ENCODE measurements at places on chromosomes 6 and 20. TPM values are rescaled to one million over a fixed set of nuclear protein-coding genes. Genes with fewer than 3 reads are reported as not detected.

Gene PSORS1C2
- total RNA-seq = not detected

Gene PM20D2
- 6.1 TPM for total RNA-seq

DNA sequence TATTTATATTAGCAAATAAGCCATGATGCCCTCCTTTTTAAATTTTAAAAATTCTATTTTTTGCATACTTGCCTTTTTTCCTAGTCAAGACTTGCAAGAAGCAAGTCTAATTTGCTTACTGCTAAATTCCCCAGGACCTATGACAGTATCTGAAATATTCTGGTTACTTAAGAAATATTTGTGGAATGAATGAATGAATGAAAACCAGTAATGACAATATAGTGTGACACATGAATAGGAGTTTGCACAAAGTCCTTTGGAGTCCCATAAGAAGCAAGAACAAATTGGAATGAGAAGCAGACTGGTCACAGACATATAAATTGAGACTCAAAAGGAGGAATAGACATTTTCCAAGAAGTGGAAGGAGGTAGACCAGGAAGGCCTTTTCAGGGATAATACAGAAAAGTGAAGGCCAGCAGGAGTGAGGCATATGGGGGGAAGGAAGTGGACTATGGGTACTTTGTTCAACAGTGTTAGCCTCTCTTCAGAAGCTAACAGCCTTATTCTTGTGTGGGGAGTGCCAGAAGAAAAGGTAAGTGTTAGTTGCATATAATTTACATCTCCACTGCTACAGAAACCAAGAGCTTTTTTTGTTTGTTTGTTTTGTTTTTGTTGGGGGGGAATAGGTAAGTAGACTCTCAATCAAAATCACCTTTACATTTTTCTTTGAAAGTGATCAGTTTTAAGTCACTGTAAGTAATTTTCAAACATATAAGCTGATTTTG is 93.6 kb upstream of the FAM184A start:
- DNase-seq = no peak

GRCh38 chr20:53896647-53897046 is 173.7 kb downstream of the BCAS1 start:
- DNase-seq = no peak

Gene CRISP2
- not detected for total RNA-seq

GRCh38 chr6:122653094-122653493 is 42.9 kb downstream of the PKIB start:
- no peak for DNase-seq
